Smooth muscle cell of the brain vasculature (primary cell): ENCODE measurements at places on chromosomes 6 and 20.

GRCh38 chr20:24634855-24635254 lies 165.4 kb downstream of the SYNDIG1 start:
- DNase-seq, result peak; percentile 72

DNA sequence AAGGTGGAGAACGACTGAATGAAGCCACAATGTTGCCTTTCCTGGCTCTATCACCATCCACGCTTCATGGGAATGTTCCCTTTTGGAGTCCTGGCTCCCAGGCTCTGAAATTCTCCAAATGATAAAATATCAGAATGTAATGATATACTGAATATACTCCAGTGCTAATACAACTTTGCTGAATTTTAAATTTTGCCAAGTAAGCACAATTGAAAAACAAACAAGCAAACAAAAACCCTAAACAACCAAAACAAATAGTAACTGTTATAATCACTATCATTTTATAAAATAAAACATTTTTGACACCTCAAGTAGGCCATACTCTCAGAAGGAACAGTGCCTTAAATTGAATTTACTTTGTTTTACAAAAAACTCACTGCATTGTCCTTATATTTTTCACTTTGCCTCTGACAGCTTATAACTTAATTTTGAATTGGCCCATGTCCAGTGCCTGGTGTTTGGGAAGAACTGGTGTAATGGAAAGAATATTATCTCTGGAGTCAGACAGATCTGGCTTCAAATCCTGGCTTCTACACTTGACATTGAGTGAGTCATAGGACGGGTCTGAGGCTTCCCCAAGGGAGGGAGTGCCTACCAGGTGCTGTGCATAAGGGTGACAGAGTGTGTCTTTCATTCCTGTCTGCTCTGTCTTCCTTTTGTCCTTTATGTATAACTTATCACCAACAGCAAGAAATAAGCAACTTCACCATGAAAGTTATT lies 698.3 kb downstream of the EPM2A start:
- no peak for DNase-seq

DNA sequence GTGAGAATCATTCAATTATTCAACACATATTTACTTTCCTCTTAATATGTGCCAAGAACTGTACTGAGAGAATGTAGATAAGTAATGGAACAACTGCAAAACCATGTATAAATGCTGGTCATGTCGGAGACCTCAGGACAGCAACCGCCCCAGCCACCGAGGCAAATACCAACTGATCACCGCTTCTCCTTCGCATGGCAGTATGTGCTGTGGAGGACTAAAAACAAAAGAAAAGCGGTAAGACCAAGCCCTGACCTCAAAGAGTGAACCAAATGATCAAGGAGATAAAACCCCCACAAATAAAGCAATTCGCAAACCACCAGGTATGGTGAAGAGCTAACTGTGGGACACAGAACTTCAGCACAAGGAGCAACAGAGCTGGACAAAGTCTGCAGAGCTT lies 104.3 kb downstream of the TRERF1 start:
- DNase-seq, result no peak

GRCh38 chr6:78199044-78199443 lies 546.2 kb downstream of the MEI4 start:
- DNase-seq, result no peak

DNA sequence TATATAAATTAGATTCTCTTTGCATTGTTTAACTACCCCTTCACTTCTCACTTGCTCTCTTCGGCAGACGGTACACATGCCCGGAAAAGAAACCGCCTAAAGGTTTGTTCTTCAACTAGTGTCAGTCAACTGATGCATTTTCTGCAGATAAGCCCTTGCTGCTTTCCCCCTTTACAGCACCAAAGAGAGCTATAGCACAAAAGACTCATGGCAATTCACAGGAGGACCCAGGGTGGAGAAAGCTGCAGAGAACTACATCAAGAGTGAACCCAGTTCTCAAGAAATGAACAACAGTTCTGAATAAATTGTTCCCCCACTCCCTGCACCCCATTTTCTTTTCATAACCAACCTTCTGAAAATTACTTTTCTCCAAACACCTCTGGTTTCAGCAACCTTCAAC lies 8.9 kb downstream of the CD164 start:
- DNase-seq, result no peak

DNA sequence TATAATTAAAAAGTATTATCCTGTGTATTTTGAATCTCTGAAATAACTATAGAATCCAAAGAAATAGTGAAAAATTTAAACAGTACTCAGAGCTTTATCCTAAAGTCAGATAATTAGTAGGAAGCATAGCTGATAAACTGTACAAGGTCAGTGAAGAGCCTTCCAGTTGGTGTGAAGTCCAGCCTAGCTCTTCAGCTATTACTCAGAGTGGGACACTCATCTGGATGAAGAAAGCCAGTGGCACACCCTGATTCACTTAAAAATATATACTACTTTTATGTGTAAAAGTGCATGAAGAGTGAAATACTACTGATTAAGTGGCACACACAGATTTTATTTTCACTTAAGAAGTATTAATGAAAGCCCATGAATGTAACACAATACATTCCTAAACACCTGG lies 3.1 kb downstream of the IFNGR1 start:
- DNase-seq, result no peak

- DNase-seq, result no peak
These were observed 12.2 kb downstream of the MYLK4 start for GRCh38 chr6:2738373-2738979.

GRCh38 chr6:15475872-15476271 lies 187.0 kb downstream of the DTNBP1 start:
- DNase-seq, result no peak

- no peak for DNase-seq
These were observed 691.7 kb upstream of the SLC35B3 start for GRCh38 chr6:9126878-9127560.

DNA sequence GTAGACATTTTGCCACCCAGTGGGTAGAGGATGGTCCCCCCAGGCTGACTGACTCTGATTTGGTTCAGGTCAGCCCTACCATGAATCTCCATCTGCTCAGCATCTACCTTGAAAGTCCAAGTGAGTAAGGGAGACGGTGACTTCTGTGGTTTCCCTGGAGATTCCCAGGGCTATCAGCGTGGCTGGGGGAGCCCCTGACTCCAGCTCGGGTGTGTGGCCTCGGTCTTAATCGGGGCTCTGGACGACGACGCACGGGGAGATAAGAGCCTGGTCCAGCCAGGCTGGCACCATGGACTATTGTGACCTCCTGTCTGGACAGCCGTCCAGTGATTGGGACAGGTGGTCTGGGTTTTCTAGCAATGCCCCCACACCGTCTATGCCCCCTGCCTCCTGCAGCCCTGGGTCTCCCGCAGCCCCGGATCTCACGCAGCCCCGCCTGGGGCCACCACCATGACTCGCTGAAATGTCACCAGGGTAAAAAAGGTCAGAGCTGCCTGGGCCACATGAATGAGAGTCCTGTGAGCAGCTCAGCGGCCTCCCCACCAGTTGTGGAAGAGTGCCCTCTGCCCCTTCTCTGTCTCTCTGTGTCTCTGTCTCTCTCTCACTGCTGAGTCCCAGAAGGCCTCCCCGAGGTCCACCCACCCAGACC lies 47.1 kb upstream of the GATA5 start:
- DNase-seq, result no peak

DNA sequence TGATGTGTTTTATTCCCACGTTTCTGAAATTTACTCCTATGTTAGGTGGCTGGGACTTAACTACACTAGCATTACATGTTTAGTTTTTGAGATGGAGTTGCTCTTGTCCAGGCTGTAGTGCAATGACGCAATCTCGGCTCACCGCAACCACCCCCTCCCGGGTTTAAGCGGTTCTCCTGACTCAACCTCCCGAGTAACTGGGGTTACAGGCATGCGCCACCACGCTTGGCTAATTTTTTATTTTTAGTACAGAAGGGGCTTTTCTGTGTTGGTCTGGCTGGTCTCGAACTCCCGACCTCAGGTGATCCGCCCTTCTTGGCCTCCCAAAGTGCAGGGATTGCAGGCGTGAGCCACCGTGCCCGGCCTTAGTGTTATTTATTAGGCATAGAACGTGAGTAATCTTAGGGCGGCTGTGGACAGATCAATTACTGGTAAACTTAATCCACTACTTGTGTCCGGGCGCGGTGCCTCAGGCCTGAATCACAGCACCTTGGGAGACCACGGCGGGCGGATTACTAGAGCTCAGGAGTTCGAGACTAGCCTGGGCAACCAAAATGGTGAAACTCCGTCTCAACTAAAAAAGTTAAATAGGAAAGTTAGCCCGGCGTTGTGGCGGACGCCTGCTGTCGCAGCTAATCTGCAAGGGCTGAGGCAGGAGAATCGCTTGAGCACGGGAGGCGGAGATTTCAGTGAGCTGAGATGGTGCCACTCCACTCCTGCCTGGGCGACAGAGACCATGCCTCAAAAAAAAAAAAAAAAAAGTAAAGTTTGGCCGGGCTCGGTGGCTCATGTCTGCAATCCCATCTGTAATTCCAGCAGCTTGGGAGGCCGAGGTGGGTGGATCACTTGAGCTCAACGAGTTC lies 123.7 kb upstream of the BTN3A2 start:
- DNase-seq, result no peak

- no peak for DNase-seq
These were observed 163.6 kb downstream of the SLC16A10 start for GRCh38 chr6:111250791-111251354.

GRCh38 chr6:132244744-132245143 lies 156.5 kb downstream of the MOXD1 start:
- no peak for DNase-seq

DNA sequence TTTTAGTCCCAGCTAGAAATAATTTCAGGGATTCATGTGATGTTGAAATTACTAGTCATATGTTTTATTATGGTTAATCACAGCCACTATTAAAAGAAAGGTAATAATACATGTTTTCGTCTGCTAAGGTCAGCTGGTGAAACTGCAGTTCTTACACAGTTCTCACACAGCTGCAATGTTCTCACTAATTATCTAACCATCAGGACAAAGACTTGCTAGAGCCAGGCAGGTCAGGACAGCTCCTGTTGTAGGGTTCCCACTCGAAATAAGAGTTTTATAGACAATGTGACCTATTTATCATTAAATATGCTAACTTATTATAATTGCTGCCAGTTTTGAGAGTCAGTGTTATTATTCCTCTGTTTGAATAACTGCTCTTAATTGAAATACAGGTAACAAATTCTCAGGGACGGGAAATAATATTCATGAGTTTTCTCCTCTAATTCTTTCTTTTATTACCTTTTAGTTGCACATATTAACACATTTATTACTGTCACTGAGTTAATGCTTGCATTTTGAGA lies 97.9 kb downstream of the GJA1 start:
- no peak for DNase-seq

GRCh38 chr6:101294676-101295075 lies 98.8 kb upstream of the GRIK2 start:
- no peak for DNase-seq

GRCh38 chr6:124924333-124924759 lies 37.9 kb upstream of the RNF217 start:
- DNase-seq, result no peak

DNA sequence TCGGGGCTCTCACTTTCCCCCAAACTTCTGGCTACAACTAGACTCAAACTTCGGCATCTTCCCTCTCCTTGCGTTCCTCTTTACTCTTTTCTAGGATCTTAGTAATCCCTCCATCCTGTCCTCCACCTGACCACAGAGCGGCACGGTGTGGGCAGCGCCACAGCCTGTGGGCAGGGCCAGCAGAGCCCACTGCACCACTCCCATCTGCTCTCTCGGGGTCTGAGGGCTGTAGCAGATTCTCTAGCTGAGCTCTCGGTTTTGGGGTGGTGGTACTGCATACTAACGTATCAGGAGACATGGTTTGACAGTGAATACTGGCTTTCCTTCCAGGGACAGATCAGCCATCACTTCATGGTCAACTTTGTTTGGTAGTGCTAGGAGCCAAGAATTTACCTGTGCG lies 57.4 kb downstream of the EZR start:
- DNase-seq, result no peak

GRCh38 chr20:63087236-63087871 lies 80.6 kb upstream of the BHLHE23 start:
- DNase-seq, result no peak

DNA sequence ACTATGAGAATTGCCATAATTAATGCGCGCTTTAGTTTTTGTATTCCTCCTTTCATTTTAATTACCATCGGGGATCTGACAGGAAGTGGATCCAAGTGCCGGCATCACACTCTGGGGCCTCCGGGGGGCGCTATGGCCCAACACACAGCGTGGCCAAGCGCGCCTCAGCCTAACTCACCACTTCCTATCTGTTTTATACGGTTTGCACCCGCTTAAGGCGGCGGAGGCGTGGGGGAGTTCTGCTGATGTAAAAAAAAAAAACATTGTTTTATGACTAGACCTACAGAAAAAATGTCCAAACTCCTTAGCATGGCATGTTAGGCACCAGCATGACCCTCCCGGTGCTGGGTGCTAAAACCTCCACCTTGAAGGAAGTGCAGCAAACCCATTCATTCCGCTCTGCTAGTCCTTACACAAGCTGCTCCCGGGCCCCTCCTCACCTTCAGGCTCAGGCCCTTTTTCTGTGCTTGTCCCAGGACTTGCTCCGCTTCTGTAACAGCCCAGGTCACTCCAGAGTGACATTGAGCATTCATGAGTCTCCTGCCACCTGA lies 4.5 kb upstream of the EBF4 start:
- DNase-seq, result no peak

DNA sequence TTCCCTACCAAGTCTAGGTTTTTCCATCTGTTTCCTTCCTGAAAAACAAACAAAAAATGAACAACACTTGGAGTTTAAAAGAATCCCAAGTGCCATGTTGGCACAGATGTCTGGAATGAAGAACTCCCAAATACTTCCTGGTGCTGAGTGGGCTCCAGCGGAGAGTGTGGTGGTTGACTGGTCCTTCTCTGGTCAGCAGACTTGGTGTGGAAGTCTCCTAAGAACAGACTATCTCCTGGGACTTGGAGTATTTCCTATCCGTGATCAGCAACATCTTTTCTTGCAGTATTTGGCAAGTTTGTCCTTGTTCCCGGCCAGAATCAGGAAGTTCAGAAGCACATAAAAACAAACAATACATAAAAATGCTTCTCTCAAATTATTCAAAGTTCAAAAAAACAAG lies 154.1 kb downstream of the MTFR2 start:
- peak; percentile 35 for DNase-seq

GRCh38 chr6:158402184-158402583 lies 89.9 kb downstream of the TULP4 start:
- no peak for DNase-seq

- DNase-seq, result no peak
These were observed 2.8 kb downstream of the CMTR1 start for GRCh38 chr6:37435816-37436215.

- DNase-seq, result no peak
These were observed 54.9 kb downstream of the SESN1 start for GRCh38 chr6:109039795-109040194.

- no peak for DNase-seq
These were observed 22.3 kb downstream of the FAM50B start for GRCh38 chr6:3871515-3871914.

DNA sequence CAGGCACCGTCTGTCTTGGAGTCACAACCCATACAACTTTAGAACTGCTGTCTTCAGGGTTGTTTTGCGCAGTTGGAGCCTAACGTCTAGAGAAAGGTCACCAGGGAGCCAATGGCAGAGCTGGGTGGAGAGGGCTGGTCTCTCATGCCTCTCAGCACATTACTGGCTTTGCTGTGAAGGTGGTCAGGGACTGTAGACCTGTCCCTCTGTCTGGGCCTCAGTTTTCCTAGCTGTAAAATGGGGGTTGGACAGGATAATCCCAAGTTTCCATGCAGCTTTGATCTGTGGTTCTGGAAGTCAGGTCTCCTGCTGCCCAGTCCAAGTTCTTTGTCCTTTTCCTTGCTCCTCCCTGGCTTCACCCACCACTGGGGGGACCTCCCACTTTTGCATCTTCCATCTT lies 52.2 kb upstream of the EPB41L1 start:
- no peak for DNase-seq
